Chondrocyte (in vitro differentiated cells): ENCODE measurements at places on chromosomes 5 and 9. TPM values are rescaled to one million over a fixed set of nuclear protein-coding genes. Genes with fewer than 3 reads are reported as not detected.

Gene GFI1B
- total RNA-seq, result not detected in 3 replicates

Gene REEP5
- total RNA-seq, result 75.6 to 89.6 TPM (median 87.6 TPM) in 3 replicates

Gene FABP6
- total RNA-seq, result not detected in 3 replicates

Gene FSTL4
- total RNA-seq, result 0.07 to 0.49 TPM in 2 of 3 replicates, not detected in the other

Gene TEK
- 0.89 to 2.8 TPM (median 2.7 TPM) in 3 replicates for total RNA-seq

Gene CATSPER3
- total RNA-seq, result 0.17 to 0.64 TPM (median 0.39 TPM) in 3 replicates

DNA sequence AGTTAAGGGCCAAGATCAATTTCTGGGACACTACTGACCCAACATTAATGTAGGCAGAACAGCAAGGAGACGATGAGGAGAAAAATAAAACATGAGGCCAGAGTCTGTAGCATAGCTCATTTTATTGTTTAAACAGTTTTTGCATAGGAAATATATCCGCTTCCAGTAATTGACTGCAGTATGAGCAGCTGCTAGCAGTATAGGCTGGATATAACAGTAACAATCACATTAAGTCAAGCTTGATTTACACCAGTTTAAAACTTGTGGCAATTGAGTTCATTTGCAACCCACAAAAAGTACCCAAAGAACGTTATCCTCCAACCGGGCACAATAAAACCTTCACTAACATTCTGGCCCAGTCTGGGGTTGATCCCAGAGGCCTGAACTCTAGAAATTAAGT lies 232.2 kb downstream of the NFIB start:
- no peak for DNase-seq

DNA sequence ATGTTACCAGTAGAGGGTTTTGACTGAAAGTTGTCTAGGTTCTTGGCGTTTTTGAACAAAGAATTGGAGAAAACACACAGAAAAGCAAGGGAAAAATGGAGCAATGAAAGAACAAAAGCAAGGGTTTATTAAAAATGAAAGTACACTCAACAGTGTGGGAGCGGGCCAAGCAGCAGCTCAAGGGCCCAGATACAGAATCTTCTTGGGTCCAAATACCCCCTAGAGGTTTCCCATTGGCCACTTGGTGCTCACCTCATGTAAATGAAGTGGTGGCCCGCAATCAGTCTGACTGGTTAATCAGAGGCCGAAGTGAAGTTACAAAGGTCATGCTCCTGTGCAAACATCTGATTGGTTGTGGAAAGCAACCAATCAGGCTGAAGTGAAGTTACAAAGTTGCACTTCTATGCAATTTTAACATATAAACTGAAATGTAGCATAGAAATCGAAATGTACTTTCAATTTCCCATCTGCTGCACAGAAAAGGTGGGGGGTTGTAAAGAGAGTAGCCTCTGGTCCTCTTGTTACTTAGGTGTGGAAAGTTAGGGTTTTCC lies 1.9 kb upstream of the GM2A start:
- DNase-seq, result no peak

DNA sequence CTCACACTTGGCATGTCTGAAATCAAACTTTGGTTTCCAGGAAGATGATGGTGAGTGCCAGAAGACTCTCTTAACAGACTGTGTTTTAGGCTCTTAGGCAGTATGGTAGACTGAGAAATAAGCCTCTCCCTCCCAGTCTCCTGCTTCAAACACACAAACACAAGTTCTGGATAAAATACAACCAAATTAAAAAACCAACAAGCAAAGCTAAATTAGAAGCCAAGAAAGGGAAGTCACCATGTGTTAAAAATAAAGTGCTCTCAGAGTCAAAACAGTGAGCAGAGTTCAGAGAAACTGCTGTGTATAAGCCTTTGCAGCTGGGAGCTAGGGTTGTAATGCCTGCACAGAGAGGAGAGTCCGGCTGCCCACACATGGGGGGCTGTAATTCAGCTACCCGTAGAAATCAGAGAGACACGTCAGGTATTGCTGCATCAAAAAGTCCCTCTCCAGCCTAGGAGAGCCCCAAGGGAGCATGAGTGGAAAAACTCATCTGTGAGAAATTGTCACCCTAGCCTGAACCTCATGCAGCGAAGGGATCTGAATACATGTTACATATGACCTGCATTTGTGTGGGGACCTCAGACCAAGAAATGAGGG lies 62.6 kb downstream of the ANGPTL2 start:
- no peak for DNase-seq

DNA sequence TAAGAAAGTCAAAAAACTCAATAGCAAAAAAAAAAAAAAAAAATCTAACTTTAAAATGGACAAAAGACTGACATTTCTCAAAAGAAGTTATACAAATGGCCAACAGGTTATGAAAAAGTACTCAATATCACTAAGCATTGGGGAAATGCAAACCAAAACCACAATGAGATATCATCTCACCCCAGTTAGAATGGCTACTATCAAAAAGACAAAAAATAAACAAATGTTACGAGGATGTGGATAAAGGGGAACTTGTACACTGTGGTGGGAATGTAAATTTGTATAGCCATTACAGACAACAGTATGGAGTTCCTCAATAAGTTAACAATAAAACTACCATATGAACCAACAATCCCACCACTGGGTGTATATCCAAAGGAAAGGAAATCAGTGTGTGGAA lies 37.2 kb downstream of the ENC1 start:
- DNase-seq, result no peak

DNA sequence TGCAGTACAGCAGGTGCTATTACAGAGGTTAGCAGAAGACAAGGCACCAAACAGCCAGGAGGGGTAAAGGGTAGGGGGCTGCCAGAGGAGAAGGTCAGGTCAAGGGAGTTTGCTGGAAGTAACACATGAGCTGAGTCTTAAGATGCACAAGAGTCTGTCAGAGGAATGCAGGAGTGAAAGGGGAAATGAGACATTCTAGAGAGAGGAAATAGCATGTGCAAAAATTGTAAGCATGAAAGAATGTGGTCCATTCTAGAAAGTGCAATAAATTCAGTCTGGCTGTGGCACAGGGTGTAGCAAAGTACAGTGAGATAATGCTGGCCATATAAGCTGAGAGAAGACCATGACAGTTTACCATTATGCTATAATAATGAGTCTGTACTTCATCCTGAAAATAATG lies 6.6 kb downstream of the GOLGA1 start:
- DNase-seq, result no peak

- DNase-seq, result no peak
Observed at GRCh38 chr9:91896097-91896496, 53.9 kb downstream of the ROR2 start.

DNA sequence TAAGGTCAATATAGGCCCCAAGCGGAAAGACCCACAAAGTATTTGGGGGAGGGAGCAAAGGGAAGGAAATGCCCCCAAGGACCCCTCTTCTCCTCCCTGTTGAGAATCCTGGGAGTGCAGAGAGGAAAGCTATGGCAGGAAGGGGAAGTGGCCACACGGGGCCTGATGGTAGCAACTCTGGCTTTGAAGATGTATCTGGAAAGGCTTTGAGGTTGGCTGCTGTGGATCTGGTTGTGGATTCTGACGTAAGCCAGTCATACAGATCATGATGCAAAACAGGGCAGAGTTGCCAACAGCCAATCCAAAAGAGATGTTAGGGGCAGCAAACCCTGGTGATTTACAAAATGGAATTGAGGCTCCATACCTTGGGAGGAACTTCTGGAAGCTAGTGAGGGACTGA lies 108.8 kb downstream of the PRKACG start:
- no peak for DNase-seq

- no peak for DNase-seq
Observed at GRCh38 chr9:121601194-121601593, 50.2 kb upstream of the DAB2IP start.

DNA sequence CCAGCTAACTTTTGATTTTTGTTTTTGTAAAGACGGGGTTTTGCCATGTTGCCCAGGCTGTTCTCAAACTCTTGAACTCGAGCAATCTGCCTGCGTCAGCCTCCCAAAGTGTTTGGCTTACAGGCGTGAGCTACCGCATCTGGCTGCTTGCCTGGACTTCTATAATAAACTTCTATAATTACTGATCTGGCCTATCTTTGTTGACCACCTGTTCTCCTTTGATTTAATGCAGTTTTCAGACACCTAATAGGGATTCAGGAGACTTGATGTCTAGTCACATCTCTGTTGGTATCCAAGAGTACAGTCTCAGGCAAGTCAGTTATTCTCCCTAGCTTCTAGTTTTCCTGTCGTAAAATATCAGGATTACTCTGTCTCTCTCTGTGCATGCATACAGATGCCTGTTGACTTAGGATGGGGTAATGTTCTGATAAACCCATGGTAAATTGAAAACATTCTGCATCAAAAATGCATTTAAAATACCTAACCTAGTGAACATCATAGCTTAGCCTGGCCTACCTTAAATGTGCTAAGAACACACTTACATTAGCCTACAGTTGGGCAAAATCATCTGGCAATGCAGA lies 51.5 kb upstream of the NR3C1 start:
- no peak for DNase-seq

GRCh38 chr9:92709954-92710353 lies 40.0 kb upstream of the IPPK start:
- DNase-seq, result no peak
